ENCODE measurements at places on chromosomes 1 and 21.

GRCh38 chr1:42167611-42168390, 3.3 kb upstream of the GUCA2A start:
- no peak for DNase-seq

GRCh38 chr1:81471255-81471654, 329.5 kb upstream of the ADGRL2 start:
- DNase-seq: no peak

DNA sequence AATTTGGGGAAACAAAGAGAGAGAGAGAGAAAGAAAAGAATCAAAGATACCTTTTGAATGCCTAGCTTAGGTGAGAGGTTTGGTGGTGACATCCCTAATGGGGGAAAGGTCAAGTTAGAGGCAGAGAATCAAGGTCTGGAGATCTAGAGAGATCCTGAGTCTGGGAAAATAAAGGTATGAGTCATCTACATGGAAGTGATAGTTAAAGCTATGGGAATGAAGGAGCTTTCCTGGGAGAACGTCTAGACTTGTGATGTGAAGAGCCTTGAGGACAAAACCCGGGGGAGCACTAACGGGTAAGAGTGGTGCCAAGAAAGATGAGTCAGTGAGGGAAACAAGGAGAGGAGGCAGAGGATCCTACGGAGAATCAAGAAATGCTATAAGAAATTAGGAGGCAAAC, 110.8 kb upstream of the RUNX1 start:
- no peak for DNase-seq

GRCh38 chr1:246933893-246934292, 2.1 kb upstream of the AHCTF1 start:
- DNase-seq: no peak

- DNase-seq: peak; percentile 74
Observed at GRCh38 chr1:210586771-210587170, 258.1 kb downstream of the HHAT start.

DNA sequence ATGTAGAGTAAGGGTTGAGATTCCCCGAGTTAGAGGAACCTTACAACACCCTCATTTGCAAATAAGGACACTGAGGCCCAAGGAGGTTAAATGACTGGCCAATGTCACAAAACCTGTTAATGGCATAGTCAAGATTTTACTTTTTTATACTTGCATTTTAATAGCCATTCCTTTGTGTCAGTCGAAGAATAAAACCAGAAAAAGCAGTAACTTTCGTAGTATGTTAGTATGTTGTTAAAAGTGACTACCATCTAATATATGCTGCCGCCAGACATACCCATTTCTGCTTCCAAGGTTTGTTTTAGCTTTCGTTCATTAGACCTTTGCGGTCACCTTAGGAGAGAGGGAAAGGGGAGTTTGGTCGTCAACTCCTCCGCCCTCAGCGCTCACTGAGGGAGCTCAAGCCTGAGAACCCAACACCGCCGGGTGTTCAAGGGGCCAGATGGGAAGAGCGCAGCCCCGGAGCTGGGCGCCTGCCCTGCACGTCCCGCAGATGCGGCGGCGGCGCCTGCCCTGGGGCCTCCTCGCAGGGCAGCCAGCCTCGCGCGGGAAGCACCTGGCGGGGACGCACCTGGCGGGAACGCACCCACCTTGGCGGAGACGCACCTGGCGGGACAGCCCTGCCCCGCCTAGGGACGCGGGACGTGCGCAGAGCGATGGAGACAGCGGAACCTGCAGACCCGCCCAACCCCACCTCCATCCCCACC, 466 bp downstream of the VPS26C start:
- DNase-seq: no peak

DNA sequence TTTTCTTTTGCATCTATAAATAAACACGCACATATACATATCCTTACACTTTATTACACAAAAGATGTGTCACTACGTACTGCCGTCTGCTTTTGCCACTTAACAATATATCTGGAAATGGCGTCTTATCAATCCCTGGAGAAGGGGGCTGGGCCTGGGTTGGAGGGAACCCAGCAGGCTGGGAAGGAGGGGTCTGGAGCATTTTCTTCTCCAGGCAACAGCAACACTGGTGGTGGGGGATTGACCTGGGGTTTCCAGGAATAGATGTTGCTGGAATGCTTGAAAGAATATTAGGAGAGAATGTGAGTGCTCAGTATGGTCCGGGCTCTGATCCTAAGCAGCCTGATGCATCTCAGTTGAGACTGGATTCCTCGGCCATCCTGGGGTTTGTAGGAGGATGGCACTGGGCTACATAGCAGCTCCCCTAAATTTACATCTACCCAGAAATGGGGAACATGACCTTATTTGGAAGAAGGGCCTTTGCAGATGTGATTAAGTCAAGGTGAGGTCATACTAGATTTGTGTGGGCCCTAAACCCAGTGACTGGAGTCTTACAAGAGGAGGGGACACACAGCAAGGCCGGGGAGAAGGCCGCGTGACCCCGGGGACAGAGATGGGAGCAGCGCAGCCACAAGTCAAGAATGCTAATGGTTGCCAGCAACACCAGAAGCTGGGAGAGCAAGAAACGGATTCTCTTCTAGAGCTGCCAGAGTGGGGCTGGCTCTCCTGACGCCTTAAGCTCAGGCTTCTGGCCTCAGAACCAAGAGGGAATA, 98.6 kb downstream of the SIK1 start:
- DNase-seq: no peak

DNA sequence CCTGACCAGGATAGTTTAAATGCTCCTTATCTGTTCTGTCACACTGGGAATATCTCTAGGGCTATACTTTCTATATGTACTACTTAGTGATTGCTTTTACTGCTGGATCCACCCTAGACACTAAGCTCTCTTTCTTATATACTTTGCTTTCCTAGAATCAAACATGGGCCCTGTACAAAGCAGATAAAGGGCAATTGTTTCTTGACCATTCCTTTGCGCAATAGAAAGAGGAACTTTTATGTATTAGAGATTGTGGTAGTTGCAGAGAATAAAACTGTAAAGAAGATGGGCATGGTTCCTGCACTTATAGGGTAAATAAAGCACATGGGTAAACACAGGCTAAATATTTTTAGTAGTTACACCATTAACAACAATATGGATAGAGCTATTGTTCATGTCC, 58.8 kb downstream of the ATP6V1G3 start:
- DNase-seq: no peak

GRCh38 chr1:29169976-29170375, 11.7 kb downstream of the SRSF4 start:
- no peak for DNase-seq

DNA sequence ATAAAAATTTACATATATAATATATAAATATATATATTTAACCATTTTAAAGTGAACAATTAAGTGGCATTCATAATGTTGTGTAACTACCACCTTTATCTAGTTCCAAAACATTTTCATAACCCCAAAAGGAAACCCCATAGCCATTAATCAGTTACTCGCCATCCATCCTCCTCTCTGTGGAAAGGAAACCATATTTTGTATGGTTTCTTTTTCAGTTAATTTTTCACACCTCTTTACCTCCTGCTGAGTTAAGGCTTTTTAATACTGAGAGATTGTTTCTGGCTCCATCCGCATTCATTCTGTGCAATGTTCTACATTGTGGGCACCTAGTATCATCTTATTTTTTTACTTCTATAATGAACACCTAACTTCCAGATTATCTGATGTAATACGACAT, 512.1 kb downstream of the LMO4 start:
- no peak for DNase-seq
